Germinal center (tissue), 1 donor: ENCODE measurements at places on chromosomes 12 and 14.

DNA sequence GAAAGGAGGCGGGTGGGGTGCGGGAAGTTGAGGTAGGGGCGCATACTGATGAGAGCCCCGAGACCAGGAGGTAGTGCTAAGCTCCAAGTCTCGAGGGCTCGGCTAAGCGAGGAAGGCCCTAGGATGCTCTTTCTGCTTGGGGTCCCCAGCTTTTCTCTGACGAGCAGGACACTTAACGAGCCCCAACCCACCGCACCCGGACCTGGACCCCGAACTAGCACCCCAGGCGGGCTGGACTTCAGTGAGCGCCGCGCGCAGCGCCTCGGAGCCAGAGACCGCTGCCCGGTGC lies 4.7 kb upstream of the C1QL4 start:
- no peak for DNase-seq

- DNase-seq, result no peak
These were observed 42.0 kb downstream of the AREL1 start for GRCh38 chr14:74670726-74671411.

GRCh38 chr12:124780336-124780735 lies 83.3 kb downstream of the SCARB1 start:
- no peak for DNase-seq

GRCh38 chr14:85313560-85314207 lies 216.3 kb upstream of the FLRT2 start:
- no peak for DNase-seq

GRCh38 chr14:103190741-103191140 lies 67.5 kb downstream of the TNFAIP2 start:
- DNase-seq, result no peak

DNA sequence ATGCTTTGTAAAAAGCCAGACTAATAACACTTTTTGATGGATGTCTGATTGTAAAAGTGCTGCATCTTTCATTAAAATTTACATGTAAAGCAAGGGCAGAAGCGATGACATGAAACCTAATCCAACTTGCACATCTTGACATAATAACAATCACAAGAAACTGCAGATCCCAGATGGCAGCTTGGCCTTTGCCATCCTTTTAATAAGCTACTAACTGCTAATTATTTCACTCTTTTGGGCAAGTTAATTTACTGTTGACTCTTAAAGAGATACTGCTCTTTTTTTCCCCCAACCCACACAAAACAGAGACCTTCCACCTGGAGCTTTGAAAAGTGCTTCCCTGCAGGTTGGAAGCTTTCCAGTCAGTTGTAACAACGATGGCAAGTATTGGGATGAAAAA lies 137.5 kb downstream of the NRXN3 start:
- no peak for DNase-seq

GRCh38 chr12:3313675-3314663 lies 177.0 kb upstream of the PRMT8 start:
- peak; percentile 37 for DNase-seq

DNA sequence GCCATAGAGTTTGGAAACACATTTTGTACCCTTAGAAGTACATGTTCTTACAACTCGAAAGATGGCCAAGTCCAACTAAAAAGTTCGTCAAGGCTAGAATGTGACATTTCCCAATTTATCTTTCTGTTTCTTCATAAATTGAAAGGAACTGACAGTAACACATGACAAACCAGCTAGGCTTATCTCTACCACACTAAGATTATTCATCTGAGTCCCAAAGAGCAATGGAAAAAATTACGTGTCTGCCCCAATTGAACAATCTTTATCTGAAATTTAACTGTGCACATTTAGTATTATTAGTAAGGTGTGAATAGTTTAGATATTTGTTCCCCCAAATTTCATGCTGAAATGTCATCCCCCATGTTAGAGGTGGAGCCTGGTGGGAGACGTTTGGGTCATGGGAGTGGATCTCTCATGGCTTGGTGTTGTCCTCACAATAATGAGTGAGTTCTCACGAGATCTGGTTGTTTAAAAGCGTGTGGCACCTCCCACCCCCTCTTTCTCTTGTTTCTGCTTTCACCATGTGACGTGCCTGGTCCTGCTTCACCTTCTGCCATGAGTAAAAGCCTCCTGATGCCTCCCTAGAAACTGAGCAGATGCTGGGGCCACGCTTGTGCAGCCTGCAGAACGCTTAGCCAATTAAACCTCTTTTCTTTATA lies 13.3 kb downstream of the CPM start:
- DNase-seq, result no peak

DNA sequence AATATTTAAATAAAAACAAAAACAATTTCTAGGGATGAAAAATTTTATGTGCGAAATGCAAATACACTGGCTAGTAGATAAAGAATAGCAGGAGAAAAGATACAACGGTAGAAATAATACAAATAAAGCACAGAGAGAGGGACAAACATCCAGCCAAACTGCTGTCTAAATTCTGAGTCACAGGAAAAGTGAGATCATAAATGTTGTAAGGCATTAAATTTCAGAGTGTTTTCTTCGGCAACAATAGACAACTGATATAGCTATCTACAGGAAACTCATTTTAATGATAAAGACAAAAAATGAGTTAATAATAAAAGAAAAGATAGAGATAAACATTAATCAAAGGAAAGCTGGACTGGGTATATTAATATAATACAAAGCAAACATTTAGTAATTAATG lies 122.2 kb downstream of the NTS start:
- no peak for DNase-seq

DNA sequence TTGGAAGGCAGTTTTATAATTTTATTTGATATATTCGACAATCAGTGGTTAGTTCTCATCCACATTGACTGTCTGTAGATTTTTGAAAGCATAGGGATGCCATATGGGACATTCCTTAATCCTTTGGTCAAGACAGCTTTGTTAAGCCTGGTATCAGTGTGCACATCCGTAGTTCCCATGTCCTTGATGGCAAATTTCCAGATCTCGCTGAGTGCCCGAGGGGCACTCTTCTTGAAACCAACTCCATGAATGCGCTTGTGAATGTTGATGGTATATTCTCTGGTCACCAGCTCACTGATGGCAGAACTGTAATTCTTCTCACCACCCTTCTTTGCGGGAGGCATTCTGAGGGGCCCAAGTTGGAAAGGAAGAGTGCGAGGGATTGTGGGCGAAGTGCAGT lies 6.1 kb upstream of the DENND5B start:
- no peak for DNase-seq

DNA sequence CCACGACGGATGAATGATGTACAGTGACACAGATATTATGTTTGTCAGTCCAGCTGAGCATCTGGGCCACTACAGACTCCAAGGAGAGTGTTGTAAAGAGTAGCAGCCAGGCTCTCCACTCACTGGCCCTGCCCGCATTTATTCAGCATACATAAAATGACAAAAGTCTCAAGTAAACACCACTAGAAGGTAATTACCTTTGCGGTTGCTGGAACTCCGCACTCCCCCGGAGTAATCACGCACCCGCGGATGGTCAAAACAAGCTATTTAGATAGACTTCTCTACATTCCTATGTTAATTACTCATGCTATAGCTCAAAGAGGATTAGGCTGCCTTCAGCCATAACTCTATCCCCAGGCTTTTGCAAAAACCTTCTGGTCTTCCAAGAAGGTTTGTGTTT lies 18.8 kb upstream of the STRAP start:
- no peak for DNase-seq

DNA sequence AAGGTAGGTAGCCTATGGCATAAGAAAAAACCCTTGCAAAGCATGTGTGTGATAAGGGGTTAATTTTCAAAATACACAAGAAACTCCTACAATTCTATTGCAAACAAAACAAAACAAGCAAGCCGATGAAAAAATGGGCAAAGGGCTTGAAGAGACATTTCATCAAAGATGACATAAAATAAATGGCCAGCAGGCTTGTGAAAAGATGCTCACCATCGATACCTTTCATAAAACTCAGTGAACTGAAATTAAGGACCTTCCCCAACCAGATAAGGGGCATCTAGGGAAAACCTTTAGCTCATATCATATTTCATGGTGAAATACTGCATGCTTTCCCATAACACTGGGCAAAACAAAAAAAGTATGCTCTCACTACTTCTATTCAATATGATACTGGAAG lies 131.2 kb downstream of the PPM1H start:
- DNase-seq, result no peak

GRCh38 chr12:102993537-102993936 lies 36.1 kb downstream of the ASCL1 start:
- DNase-seq, result no peak

DNA sequence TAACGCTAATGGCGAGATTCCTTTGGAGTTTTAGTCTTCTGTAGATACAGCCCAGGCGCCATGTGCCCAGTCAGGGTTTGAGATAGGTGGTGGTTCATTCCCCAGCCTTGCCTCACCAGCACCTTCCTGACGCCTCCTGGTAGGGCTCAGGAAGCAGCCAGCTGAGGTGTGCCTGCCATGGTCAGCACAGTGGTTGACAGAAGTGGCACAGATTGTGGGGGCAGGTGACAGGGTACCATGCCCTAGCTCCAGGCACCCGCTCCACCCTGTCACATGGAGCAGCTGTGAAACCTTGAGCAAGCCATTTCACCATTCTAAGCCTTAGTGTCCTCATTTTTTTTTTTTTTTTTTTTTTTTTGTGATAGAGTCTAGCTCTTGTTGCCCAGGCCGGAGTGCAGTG lies 45.6 kb downstream of the EVL start:
- DNase-seq, result no peak

- peak; percentile 46 for DNase-seq
These were observed 102.6 kb upstream of the PRB2 start for GRCh38 chr12:11497995-11498394.

DNA sequence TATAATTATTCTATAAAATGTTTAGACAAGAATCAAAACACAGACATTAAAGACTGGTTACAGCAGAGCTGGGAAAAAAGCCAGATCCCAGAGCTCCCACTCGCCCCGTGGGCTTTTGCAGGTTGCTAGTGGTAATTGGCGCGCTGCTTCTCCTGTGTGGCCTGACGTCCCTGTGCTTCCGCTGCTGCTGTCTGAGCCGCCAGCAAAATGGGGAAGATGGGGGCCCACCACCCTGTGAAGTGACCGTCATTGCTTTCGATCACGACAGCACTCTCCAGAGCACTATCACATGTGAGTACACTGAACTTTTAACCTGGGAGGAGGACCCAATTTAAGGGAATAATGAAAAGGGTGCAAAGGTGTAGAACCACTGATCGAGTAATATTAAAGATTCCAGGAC lies 7.5 kb downstream of the TMEM52B start:
- DNase-seq, result no peak

DNA sequence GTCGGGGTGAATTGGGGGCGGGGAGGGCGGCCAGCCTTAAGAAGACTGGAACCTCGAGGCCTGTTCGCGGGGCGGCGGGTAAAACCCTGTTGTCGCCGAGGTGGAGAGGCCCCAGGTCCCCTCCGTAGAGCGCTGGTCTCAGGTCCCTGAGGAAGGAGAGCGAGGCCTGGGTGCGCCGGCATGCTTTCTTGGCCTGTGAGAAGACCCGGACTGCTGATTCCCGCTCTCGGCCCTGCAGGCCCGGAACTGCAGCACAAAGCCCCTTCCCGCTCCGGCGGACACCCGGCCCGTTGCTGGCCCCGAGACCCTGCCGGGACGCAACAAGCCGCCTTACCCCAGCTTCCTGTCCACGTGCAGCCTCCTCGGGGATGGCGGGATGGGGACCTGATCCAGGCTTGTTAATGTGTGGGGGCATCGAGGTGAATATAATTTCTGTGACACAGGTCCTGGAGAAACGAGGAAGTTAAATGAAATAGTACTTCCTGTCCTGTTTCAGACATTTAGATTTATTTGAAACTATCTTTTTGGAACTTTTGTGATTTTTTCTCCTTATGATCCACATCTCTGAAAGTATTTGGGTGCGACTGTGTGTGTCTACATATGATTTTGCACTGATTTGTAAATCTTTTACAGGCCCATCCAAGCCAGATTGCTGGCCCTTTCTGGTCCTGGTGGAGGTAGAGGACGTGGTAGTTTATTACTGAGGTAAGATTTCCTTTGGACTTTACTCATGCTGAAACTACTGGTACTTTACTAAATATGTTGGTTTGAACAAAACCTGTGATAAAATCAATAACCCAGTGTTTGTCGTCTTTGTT lies 600 bp downstream of the PNN start:
- DNase-seq, result peak; percentile 53

DNA sequence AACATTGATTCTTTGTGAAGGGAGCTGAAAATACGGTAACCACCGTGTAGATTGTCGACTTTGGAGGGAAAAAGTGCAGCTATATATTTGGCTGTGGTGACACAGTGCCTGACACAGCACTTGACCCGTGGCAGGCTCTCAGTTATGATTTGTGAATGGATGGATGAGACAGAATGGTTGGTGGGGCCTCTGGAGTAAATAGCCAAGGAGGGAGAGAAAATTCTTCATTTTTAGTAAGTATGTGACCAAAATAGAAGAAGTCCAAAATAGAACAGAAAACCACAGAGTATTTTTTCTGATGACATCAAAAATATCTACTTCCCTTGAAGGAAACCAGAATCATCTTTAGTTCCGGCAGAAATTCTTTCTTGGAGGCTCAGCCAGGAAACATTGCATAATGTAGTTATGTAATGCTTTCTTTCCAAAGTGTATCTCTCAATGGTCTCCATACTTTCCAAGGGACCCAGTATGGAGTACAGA lies 82.0 kb upstream of the WSCD2 start:
- no peak for DNase-seq

GRCh38 chr12:6337958-6338433 lies 3.9 kb downstream of the TNFRSF1A start:
- no peak for DNase-seq

- DNase-seq, result no peak
These were observed 109.5 kb downstream of the DIP2B start for GRCh38 chr12:50614167-50614759.

DNA sequence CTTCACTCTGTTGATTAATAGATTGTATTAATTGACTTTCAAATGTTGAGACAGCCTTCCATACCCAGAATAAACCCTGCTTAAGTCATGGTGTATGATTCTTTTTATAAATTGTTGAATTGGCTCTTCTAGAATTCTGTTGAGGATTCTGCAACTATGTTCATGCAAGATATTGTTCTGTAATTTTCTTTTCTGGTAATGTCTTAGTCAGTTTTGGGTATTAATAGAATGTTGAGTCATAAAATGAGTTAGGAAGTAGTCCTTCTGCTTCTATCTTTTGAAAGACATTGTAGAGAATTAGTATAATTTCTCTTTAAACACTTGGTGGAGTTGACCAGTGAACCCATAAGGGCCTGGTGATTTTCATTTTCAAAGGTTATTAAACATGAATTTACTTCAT lies 958.9 kb downstream of the LRFN5 start:
- DNase-seq, result no peak

GRCh38 chr14:23071244-23071920 lies 14.1 kb upstream of the CDH24 start:
- DNase-seq, result peak; percentile 88
